Tibial nerve (tissue), 4 donors: ENCODE measurements at places on chromosomes 4 and X. TPM values are rescaled to one million over a fixed set of nuclear protein-coding genes. Genes with fewer than 3 reads are reported as not detected.

Gene ARAP2
- 37.5 TPM for total RNA-seq

Gene RNF128
- total RNA-seq, result 5.0 TPM

Gene HAND2
- 1.9 TPM for total RNA-seq

DNA sequence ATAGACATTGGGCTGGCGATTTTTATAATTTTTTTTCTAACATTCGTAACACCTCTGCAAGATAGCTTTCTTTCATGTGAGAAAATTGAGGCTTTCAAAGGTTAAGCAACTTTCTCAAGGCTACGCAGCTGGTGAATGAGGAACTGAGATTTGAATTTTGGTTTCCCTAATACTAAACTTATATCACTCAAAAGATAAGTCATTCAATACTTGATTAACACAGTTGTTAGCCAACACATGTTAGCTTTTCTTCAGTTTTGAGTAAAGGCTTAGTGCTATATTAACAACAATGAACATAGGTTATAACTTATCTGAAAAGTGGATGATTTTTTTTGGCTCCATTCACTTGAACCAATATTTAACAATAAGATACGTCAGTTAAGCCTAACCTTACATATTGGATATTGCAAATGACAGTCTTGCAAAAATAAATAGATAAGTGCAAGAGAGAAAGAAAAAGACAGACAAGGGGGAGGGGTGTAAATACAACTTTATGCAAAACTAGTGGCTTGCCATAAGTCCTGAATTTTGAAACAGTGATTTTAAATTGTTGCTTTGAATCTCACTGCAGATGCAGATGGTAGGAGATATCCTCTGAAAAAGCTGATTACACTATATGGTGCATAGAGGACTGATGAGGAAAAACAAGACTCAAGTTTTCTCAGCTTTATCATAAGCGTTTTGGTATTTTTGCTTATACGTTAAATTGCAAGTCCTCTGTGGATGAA, 11.1 kb upstream of the GPM6A start:
- no peak for DNase-seq

- no peak for DNase-seq
These were observed 155.9 kb downstream of the ARHGAP6 start for GRCh38 chrX:11509786-11510185.

DNA sequence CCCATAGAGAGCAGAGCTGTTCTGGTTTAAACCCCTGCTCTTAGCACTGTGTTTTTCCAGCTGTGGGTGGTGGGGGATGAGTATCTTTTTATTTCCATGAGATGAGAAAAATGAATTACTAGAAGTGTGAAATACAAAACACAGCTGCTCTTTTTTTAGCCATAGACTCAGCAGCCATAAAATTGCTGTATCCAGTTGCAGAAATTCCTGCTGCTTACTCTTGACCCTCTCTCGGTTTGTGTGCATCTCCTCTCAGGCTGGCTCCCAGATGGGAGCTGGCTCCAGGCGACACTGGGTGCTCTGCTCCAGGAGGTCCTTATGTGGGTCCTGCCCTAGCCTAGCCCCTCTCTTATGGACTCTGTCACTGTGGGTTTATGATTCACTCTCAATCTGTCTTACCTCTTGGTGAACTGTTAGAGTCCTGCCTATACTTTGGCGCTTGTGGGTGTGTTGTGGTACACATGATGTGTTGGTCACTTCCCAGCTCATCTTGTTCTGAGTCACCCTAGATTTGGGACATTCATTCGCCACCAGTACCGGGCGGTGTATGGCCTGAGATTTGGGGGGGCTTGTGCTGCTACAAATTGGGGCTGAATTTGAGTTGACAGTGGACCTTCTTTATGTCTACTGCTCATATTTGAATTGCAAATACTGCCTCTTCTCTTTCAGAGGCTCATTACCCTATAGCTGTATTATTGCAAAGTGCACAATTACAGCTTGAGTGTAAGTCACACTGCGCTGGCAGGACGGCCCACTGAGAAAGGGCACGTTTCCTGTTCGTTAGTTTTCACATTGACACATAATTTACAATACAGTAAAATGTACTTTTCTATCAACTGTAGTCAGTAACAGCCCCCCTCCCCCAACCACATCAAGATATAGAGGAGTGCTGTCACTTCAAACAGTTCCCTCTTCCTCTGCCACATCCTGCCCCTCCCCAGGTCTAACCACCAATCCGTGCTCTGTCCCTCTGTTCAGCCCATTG, 46.9 kb upstream of the MSANTD1 start:
- no peak for DNase-seq

GRCh38 chr4:52837716-52838558, 24.2 kb upstream of the RASL11B start:
- DNase-seq, result no peak

DNA sequence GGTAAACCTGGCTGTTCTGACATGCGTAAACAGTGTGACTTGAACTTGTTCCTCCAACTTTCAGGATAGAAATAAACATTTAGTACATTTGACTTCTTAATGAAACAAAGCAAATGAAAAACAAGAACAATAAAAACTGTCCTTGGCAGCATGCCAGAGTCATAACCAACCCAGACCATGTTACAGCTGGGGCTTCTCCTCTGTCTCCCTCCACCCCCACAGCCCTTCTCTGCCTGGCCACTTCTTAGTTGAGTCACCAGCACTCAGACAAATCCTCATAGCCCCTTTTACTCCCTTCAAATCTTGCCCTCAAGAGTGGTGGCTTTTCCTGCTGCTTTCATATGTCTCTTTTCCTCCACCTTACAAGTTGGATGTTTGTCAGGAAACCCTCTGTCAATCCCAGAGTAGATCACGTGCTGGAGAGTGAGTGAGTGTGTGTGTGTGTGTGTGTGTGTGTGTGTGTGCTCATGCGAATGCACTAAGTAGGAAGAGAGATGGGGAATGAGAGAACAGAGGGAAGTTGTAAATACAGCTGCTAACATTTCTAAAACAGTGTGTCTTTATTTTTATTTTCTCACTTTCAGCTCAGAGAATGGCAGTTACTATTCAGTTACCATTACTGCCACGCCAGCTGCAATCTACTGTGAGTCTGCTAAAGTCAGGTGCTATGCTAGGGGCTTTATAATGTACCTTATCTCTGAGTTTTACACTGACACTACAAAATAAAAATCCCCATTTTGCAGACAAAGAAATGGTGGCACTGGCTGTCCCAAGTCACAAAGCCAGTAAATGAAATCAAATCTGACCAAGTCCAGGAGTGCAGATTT, 15.0 kb downstream of the SCARB2 start:
- peak; percentile 79 for DNase-seq

DNA sequence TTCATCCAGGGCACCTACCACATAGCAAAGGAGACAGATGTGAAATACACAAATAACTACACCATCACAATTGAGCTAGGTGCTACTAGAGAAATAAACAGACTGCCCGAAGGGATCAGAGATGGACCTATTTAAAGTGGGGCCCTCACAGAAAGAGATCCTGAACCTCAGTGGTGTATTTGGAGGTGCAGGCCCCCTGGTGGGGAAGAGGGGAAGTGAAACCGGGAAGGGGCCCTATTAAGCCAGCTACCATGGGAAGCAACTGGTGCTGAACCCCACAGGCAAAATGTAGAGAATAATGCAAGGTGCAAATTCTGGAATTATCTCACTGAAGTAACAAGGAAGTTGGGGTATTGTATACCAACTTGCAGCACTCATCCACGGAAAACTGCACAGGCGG, 78.6 kb upstream of the FAM9A start:
- no peak for DNase-seq
